Left colon (tissue), 2 donors: ENCODE measurements at places on chromosomes 7 and 10. TPM values are rescaled to one million over a fixed set of nuclear protein-coding genes. Genes with fewer than 3 reads are reported as not detected.
A peak's percentile ranks its signal among the peaks of the same experiment; 100 is the strongest.

DNA sequence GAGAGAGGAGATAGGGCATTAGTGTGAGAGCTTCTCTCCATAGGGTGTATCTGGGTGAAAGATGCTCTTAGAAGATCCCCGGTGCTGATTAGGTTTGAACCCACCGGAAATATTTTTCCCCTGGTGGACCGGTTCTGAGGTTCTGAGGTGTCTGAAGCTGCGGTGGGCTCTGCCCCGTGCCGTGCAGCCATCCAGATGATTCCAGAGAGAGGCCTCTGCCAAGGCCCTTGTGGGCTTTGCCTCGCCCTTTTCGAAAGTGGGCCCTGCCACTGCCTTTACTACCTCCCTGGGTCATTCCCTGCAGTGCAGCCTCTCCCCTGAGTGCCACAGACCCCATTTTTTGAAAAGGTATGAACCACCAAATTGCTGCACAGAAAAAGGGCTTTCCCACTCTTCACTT lies 2.8 kb downstream of the GIMAP8 start:
- DNase-seq: no peak

DNA sequence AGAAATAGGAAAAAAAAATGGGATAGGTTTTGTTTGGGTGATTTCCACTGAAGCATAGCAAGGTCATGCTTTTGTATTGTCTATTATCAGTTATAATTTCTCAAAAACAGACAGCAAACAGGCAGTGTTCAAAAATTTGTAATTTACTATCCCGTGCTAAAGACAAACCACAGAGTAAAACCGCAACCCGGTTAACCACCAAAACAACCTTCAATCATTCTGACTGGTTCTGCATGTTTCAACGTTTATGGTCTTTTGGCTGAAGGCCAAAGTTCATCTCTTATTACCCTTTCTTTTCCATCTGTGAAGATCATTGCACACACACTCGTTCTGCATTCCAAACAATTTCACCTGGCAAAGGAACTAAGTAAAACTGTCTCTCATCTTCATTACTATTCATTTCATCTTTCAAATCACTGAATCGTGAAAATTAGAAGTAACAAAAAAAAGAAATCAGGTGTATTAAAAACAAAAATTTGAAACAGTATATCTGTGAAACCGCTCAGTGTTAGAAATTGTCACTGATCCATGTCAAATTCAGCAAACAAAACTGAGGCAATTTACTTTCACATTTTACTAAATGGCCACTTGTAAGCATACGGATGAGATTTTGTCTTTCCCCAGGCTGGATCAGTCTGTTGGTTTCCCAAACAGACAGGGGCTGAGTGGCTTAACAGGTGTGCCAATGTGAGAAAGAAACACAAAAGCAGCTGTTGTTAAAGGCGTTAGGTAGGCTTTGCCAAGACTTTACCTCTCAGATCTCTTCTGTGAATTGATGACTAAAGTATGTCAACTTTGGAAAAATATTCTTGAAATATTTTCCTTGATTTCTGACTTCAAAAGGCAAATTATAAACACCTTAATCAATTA lies 539.6 kb downstream of the CNTNAP2 start:
- no peak for DNase-seq

DNA sequence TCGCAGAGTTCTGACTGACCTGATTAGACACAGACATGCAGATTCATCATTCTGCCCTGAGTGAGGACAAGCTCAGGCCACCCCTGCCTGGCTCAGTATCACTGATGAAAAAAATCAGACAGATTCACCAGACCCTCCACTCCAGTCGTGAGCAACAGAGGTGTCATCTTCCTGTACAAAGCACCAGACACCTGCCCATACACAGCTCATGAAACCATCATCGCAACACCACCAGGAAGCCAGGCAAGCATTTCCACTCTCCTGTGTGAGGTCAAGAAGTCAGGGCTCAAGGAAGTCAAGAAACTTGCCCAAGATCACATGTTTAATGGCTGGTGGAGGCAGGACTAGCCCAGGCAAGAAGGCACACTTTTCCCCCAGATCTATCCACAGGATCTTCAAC lies 163.0 kb downstream of the CALN1 start:
- no peak for DNase-seq

DNA sequence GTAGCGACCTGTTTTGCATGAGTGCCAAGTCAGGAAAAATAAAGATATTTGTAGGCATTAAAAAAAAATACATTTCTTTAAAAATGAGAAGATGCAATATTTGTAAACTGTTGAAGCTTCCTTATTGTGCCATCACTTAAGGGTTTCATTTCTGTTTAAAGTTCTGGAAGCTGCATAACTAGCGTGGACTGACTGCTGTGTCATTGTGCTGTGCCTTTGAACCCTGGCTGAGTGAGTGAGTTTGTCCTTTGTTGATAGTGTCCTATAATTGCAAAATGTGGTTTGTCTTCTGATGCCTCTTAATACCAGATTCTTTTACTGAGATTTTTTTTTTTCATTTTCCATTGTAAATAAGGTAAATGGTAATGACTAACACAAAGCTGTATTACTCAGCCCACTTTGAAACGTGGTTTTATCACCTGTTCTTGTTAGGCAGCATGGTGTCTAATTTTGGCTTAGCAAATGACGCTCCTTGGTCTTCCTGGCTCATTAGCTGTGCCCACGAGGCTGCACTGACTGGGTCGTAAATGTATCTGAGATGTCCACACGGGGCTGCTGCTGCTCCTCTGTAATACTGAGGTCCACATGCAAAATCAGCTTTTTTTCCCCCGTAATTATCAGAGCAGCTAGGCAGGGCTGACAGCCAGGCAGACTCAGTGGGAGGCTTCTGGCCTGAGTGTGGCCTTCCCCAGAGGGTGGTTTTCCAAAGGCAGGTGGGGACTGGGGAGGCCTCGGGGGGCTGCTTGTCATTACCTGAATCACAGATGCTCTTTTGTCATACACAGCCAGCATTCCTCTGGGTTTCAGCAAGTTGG lies 14.8 kb downstream of the ZSCAN25 start:
- peak; percentile 12 for DNase-seq

GRCh38 chr10:91799612-91799975 lies 1.4 kb downstream of the TNKS2 start:
- no peak for DNase-seq

The CALCR gene
- not detected for total RNA-seq

GRCh38 chr10:115921795-115922194 lies 351.2 kb downstream of the GFRA1 start:
- no peak for DNase-seq

The FGFBP3 gene
- 1.5 TPM for total RNA-seq

- DNase-seq: peak; percentile 86
Observed at GRCh38 chr10:114519306-114519669, 115.0 kb upstream of the AFAP1L2 start.

The TPST1 gene
- 4.7 TPM for total RNA-seq

- DNase-seq: no peak
Observed at GRCh38 chr7:100675105-100675451, 1.5 kb downstream of the GNB2 start.

The CALD1 gene
- total RNA-seq: 36.7 TPM

DNA sequence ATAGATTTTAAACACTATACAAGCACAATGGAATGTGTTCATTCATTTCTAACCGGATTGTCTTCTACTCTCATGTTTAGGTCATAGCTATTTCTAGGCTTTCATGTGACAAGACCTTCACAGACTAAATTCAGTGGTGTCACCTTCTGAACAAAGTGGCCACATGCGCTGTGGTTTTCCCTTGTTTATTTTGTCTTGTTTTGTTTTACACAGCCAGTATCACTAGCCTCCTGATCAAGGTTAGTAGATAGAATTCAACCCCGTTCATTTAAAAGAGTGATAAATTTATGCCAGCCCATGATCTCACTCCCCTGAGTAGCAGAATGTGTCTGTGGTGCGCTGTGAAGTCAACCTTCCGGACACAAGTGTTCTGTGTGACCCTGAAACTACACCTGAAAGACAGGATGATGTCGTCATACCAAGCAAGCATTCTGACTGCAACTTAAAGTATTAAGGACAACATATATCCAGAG lies 209.1 kb downstream of the CREB5 start:
- DNase-seq: no peak

GRCh38 chr7:3162289-3162688 lies 118.6 kb upstream of the CARD11 start:
- DNase-seq: no peak

The GPR37 gene
- total RNA-seq: 0.61 TPM

The TBX20 gene
- 0.15 TPM for total RNA-seq

DNA sequence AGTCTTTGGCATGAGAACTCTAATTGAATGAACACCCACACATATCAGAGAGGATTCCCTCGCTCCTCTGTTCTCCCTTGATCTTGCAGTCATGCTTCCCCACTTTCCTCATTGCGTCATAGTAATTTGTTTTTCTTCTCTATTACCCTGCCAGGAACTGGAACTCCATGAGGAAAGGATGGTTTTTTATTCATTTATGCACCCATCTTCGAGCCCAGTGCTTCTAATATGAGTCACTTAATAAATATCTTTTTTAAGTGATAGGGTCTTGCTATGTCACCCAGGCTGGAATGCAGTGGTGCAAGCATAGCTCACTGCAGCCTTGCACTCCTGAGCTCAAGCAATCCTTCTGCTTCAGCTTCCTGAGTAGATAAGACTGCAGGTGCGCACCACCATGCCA lies 83.5 kb downstream of the OTUD1 start:
- DNase-seq: no peak

- DNase-seq: no peak
Observed at GRCh38 chr7:39528849-39529248, 37.4 kb upstream of the YAE1 start.

- DNase-seq: no peak
Observed at GRCh38 chr10:451021-451471, 238.4 kb downstream of the DIP2C start.

The CXCL12 gene
- 61.3 TPM for total RNA-seq

- no peak for DNase-seq
Observed at GRCh38 chr10:104546336-104546735, 94.8 kb upstream of the SORCS3 start.

- DNase-seq: no peak
Observed at GRCh38 chr7:47293884-47294555, 287.9 kb downstream of the TNS3 start.

- no peak for DNase-seq
Observed at GRCh38 chr10:44459671-44460070, 74.8 kb upstream of the CXCL12 start.

DNA sequence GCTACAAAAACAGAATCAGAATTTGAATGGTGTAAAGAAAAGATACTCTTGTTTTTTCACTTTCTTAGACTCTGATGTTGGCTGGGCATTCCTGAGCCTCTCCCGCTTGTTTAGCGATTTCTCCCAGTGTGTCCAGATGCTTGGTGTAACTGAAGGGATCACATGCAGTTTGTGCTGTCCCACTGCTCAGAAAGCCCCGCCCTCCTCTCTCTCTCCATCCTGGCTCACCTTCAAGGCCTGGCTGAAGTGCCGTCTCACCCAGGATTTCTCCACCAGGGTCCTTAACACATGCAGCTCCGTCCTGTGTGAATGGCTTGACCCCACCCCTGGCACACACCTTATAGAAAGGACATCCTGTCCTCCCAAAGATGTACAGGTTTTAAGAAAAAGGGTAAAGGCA lies 437.1 kb downstream of the LRMDA start:
- DNase-seq: no peak

DNA sequence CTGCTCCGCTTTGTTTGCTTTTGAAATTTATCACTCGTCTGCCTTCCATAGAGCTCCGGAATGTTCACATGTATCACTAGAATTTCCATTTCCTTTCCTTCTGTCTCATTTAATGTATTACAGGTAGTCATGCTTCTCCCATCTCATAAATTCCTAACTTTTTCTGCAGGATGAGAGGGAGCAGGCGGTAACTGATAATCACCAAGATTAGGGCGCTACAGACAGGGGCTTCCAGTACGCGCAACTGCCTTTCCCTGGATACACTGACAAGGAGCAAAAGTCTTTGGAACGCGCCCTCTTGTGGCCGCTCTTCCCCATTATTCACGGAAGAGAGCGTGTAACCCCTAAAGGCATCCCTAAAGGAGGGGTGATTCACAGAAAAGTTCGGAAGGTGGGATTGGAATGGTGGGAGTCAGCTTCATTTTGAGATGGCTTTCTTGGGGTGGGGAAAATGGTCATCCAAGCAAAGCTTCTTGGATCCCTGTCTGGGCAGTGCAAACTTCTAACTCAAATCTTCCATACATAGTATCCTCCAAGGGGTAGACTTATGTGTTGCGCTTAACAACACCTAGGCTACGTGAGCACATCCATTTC lies 6.5 kb downstream of the INHBA start:
- peak; percentile 83 for DNase-seq

DNA sequence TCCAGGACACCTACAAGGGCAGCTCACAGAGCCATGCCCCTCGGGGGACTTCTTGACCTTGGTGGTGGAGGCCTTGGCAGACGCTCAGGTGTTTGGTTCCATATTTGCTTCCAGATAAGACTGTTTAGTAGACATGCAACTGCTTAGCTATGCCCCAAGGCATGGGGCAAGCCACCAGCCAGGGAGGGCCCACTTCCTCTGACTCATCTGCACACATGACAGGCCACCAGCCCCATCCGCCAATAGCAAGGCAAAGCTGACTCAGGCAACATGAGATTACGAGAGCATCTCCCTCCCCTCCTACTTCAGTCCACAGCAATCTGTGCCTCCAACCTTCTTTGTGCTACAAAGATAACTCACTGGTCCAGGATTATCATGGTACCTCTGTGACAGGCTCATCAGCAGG lies 54.9 kb downstream of the KCNMA1 start:
- no peak for DNase-seq

The ANXA8 gene
- total RNA-seq: not detected

GRCh38 chr10:34954142-34954541 lies 136.0 kb downstream of the CUL2 start:
- DNase-seq: peak; percentile 86

DNA sequence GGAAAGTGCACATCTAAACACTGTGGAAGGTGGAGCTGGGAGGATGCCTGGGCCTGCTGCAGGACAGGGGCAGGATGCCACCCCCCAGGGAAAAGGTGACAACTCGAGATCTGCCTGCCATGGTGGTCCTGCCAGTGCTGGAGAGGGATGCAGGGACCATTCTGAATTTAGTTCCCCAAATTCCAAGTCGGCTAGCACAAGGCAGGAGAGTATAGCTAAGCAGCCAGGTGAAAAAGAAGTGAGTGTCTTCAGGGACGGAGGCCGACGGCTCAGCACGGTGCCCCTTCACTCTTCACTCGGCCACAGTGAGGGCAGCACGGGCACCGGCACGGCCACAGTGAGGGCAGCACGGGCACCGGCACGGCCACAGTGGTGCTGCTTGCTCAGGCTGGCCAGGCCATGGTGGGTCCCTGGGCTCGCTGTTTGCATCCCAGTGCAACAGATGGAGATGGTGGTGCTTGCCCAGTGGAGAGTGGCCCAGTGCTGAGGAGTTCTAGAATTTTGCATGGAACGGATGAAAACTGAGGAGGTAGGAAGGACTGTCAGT lies 161.3 kb upstream of the SHH start:
- DNase-seq: no peak

GRCh38 chr7:87926581-87927461 lies 7.2 kb upstream of the ADAM22 start:
- DNase-seq: peak; percentile 55

DNA sequence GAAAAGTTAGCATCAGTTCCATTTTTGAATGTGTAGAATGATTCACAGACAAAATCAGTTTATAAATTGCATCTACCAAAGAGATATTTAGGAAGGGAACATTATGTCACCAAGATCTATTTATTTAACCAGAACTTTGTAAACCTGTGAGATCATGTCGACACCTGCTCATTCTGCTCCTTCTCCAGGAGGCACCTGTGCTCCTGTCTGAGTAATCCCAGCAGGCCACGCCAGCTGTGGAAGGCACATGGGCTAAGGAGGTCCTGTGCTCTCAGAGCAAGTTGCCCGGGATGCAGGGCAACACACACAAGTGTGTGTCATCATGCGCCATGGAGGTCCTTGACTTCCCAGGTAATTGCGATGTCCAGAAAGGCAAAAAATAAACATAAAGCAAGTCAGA lies 45.5 kb upstream of the ADARB2 start:
- DNase-seq: no peak
